ENCODE measurements at places on chromosomes 5 and 9. TPM values are rescaled to one million over a fixed set of nuclear protein-coding genes. Genes with fewer than 3 reads are reported as not detected.

GRCh38 chr5:83227611-83228010, 150.3 kb downstream of the XRCC4 start:
- DNase-seq: no peak

DNA sequence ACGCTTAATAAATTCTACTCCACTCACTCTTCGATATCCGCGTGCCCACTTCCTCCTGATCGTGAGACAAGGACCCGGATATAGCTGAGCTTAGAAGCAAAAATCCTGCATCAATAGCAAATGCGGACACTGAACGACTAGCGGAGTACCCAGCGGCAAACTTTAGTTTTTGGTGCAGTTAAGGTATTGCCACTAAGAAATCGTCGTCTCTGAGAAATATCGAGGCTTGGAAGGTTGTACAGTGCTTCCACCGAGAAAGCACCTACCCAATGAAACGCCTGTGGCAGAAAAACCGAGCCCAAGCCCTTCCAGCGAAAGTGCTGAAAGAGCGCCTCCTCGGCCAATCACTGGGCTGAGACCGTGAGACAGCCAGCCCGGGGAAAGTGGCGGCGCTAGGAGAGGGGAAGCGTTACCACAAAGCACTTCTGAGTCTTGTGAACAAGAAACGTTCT, 32.2 kb downstream of the ANXA2R start:
- DNase-seq: no peak

DNA sequence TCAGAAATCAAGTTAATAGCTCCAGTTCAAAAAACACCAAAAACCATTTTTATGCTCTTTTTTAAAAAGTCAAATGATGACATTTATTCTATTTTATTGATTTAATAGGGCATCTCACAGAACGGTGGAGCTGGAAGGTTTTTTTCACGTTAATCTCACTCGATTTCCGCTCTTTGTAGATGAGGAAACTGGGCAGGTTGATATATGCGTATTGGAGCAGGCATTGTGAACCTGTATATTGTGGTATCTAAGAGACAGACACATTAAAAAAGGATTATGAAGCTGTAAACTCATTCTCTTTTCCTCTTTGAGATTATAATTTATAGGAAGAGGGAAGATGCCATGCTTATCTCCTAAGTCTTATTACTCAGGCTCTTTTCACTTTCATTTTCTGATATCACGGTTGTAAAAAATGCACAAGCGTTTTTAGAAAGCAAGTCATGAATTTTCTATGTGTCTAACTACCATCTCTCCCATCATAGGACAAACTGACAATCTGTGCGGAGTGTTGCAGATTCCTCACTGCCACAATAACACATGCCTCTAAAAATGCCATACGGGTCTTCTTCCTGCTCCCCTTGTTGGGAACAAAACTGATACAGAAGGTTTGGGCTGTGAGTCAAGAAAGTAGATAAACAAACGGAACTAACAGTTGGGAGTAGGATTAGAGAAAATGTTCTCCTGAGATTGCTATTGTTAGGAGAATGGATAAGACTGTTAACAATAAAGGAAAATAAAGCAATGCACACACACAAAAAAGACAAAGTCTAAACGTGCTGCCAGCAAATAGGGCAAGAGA, 1997.7 kb downstream of the MAT2B start:
- DNase-seq: no peak

DNA sequence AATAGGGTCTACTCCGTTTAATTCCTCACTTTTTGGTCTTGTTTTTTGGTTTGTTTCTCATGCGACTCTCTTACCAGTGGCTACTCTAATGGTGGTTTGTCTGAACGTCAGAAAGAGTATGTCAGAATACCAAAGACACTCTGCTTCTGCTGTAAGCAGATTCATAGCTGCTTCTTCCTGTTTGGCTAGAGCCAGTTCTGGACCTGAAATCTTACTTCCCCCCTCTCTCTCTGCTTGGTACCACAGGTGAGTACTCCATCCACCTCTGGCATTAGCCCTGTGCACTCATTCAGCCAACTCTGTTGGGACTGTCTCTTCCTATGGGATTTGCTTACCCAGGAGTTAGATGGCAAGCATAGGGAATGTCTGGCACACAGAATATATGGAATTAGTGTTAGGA, 6.6 kb downstream of the ZCCHC7 start:
- no peak for DNase-seq

DNA sequence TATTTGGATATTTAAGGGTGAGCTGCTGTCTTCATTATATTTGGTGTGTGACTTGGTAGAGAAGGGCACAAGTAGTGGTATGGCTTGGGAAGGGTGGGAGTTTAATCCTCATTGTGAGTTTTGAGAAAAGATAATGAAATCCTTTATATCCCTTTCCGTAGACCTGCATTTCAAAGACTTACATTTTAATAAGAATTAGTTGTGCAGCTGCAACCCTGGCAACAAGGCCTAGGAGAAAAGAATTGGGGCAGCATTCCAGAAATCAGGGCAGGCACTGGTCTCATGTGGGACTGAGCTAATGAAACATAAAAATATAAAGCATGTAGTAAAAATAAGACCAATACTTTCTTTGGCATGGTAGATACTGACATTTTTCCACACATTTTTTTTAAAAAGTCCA, 60.5 kb downstream of the CDC42SE2 start:
- DNase-seq: no peak

- no peak for DNase-seq
Measured at GRCh38 chr5:171149772-171150171, 159.3 kb upstream of the TLX3 start.

DNA sequence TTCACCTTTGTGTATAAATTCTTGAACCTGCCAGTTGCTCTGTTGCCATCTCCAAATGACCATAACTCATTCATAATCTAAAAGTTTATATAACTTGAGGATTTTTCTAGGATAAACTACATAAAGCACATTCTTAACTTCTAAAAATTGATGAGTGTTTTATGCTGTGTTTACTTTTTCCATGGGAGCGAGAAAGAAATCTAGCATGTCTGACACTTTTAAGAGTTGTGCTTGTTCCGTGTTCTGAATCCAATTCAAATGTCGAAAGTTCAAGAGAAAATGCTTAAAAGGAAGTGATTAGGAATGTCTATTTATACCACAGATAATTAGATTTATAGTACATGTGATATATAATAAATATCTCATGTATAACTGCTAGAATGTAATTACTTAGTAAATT, 154.4 kb downstream of the DEPDC1B start:
- DNase-seq: no peak

- DNase-seq: no peak
Measured at GRCh38 chr9:16309082-16309468, 561.4 kb downstream of the BNC2 start.

GRCh38 chr5:88889189-88890069, 6.4 kb upstream of the MEF2C start:
- DNase-seq: peak; percentile 10

DNA sequence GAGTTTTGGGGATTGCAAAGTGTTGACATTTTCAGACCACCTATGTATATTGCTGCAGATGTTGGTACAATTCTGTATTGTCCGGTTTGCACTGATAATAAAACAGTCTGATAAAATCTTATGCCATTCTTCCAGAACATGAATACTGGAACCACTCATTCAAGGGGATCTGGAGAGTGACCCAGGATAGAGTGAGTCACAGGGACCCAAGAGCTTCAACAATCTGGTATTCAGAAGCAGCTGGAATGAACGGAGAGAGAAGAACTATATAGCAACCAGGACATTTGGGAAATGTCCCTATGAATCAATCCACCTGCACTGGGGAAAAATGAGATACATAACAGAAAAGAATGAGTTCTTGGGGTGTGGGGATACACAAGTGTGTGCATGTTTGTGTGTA, 73.3 kb downstream of the SH3TC2 start:
- DNase-seq: no peak

- DNase-seq: no peak
Measured at GRCh38 chr9:112075009-112075378, 100.1 kb downstream of the SUSD1 start.

GRCh38 chr5:155125551-155126095, 112.1 kb downstream of the KIF4B start:
- no peak for DNase-seq

DNA sequence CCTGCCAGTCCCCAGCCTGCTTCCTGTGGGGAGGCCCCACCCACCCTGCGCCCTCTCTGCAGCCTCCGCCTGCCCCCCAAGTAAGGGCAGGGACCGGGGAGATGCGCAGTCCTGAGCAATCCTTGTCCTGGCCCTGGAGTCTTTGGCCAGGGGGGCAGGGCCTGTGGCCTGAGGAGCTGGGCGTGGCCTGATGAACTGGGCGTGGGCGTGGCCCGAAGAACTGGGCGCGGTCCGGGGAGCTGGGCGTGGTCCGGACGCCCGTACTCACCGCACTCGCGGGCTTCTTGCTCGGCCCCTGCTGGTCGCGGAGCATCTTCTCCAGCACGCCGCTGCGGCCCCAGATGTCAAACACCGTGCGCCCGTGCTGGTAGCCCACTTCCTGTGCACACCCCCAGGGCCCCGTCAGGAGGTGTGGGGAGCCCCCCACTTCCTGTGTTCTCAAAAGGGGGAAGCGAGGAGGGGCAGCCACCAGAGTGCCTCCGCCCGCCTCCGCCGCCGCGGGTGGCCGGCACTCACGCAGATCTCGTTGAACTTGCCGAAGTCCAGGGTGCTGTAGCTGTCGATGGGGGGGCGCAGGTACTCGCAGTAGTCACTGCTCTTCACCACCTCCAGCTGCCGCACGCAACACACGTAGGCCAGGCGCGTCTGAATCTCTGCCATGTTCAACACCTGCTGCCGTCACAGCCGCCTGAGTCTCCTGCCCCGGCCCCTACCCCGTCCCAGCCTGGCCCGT, 2.7 kb upstream of the NSMF start:
- DNase-seq: peak; percentile 81

GRCh38 chr5:123605822-123606221, 93.8 kb downstream of the CSNK1G3 start:
- no peak for DNase-seq

DNA sequence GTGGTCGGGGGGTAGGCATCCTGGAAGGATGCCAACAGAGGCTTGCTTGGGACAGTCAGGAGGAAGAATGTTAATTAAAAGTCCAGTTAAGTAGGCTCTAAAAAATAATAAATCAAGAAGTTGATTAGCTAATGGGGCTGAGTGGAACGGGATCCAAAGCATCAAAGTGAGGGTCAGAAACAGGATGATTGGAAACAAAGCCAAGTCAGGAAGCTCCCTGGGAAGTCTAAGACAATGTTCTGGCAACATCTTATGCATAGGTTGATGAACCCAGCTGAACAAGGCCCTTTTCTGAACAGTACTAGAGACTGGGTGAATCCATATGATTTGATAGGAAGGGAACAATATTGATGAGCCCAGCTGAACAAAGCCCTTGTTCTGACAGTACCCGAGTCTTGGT, 50.2 kb upstream of the STARD4 start:
- no peak for DNase-seq

- no peak for DNase-seq
Measured at GRCh38 chr9:1957856-1958255, 57.3 kb upstream of the SMARCA2 start.

GRCh38 chr5:52996979-52997378, 7.8 kb downstream of the ITGA2 start:
- DNase-seq: no peak

GRCh38 chr5:134511796-134512660, 13.4 kb upstream of the JADE2 start:
- peak; percentile 84 for DNase-seq

- no peak for DNase-seq
Measured at GRCh38 chr5:143842920-143843319, 31.0 kb downstream of the HMHB1 start.

- no peak for DNase-seq
Measured at GRCh38 chr5:67085616-67086015, 111.0 kb downstream of the CD180 start.

DNA sequence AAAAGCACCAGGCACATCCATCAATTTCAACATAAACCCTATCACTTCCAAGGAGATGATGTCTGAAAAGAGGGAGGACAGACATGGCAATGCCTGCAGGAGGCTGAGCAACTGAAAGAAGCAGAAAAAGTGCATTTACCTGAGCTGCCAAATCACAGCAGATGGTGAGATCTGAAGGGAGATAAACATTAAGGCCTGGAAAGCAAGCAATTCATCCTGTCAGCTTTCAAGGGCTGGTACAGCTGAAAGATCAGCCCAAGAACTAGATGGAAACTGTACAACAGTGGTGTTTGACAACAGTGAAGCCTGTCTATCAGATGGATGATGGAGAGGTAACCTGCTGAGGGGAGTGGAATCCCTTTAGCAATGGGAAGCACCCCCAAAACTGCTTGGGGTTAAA, 433.2 kb upstream of the ZNF608 start:
- DNase-seq: no peak

Gene PFN3
- not detected for total RNA-seq

Gene CARD6
- 8.0 TPM for total RNA-seq

Gene C9orf78
- total RNA-seq: 22.4 TPM

Gene PAPPA
- 0.60 TPM for total RNA-seq

Gene SEMA5A
- total RNA-seq: 6.0 TPM

Gene UHRF2
- total RNA-seq: 14.9 TPM

Gene SH3TC2
- 0.26 TPM for total RNA-seq

Gene LECT2
- total RNA-seq: not detected

Gene FOXD4
- total RNA-seq: 0.35 TPM

Gene ZNF462
- 3.2 TPM for total RNA-seq

Data from pancreas (tissue), 10 donors.